ENCODE measurements at places on chromosomes 2 and 18.
A peak's percentile ranks its signal among the peaks of the same experiment; 100 is the strongest.

GRCh38 chr18:50742952-50743351 lies 76.9 kb downstream of the MRO start:
- DNase-seq = no peak

DNA sequence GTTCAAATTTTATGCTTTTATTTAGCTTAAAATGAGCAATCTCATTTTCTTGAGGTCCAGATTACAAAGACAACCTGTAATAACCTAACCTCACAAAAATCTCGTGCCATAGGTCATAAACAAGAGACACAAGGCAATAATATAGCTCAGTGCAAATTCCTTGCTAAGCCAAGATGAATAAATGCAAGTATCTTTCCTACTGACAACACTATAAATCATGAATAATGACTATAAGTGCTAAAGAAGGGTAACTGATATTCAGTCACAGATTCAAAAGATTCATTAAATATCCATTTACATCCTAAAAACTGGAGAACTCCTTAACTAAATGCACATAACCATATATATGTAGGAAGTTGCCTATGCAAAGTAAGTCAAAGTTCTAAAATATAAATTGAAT lies 1641.6 kb downstream of the LRP1B start:
- DNase-seq = no peak

DNA sequence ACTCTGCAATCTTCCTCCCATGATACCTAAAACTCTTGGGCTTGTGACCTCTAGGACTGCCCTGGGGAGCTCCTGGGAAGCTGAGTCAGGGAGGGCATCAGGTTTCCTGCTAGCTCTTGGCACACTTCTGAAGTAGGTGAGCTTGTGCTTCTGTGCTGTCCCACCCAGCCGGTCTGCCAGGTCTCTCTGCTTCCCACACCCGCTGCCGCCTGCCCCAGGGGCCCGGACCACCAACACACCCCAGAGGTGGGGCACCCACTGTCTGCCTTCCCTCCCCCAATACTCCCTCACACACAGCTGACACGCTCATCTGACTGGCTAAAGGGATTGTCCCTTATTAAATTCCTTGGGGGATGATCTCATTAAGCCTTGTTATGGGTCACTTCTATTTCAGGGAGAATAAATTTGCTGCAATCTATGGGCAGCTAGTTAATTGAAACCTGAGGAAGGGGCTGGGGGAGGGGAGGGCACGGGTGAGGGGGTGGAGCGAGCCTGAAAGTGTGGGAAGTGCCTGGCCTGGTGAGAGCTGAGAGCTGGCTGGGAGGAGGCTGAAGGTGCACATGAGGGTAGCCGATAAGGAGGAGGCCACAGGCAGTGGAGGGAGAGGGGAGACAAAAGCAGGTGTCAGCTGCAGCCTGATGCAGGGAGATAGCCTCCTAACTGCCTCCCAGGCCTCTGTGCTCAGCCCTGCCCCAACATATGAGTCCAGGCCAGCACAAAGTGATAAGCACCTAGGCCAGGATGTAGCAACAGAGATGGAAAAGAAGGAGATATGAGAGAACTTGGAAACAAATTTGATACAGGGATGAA lies 48.8 kb downstream of the HAUS1 start:
- no peak for DNase-seq

- no peak for DNase-seq
Observed at GRCh38 chr2:234348081-234348480, 148.8 kb downstream of the ARL4C start.

DNA sequence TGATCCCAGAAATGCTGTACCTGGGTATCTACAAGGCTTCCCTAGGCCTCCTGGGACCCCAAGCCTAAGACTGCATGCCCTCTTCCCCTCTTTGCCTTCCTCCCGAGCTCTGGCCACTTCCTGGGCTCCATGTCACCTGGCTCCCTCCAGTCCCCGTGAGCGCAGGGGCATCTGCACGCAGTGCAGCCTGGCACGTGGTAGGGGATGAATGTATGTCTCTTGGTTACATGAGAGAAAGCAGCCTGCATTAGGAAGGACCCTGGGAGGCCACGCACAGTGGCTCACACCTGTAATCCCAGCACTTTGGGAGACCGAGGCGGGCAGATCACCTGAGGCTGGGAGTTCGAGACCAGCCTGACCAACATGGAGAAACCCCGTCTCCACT lies 15.8 kb downstream of the PASK start:
- no peak for DNase-seq

DNA sequence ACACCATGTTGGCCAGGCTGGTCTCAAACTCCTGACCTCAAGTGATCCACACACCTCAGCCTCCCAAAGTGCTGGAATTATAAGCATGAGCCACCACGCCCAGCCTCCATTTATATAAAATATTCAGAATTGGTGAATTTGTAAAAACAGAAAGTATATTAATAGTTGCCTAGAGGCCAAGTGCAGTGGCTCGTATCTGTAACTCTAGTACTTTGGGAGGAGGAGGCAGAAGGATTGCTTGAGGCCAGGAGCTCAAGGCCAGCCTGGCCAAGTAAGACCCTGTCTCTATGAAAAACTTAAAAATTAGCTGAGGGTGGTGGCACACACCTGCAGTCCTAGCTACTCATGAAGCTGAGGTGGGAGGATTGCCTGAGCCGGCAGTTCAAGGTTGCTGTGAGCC lies 89.6 kb downstream of the SLC25A12 start:
- DNase-seq = no peak

DNA sequence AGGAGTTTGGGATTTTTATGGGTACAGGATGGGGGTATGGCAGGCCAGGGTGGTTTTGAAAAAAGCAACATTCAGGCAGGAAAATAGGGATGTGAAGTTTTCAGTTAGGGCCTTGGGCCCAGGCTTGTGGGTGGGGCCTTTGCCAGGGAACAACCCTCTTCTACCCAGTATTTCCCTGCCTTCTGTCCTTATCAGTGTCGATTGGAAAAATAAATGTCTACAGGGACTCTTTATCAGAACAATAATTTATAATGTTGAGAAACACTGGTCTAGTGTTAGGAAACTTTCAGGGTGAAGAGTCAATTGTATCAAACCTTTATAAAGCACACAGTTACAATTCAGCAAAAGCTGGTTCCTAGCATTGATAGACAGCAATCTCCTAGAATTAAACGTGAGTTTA lies 214.1 kb upstream of the NABP1 start:
- DNase-seq = no peak

DNA sequence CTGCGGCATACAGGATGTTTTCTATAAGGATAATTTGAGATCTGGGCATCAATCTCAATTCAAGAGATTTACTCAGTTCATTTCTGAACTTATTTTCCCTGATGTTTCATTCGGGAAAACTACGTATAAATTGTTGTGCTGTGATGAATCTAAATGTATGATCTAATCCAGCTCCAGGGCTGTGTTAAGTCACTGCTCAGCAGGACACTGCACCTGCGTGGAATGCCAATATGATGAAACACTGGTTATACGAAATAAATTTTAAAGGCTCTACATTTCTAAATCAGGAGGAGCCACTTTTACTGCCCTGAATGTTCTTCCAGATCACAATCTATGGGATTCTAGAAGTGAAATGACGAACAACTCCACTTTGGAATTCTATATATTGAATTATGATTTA lies 259.0 kb downstream of the HNMT start:
- DNase-seq = no peak

GRCh38 chr2:122078451-122078850 lies 323.0 kb downstream of the TSN start:
- no peak for DNase-seq

GRCh38 chr2:45627911-45628310 lies 16.8 kb upstream of the SRBD1 start:
- DNase-seq = no peak

GRCh38 chr2:102486941-102487702 lies 14.1 kb downstream of the SLC9A4 start:
- DNase-seq = no peak

- DNase-seq = no peak
Observed at GRCh38 chr2:16189836-16190160, 249.4 kb downstream of the MYCN start.

- DNase-seq = no peak
Observed at GRCh38 chr2:72915907-72916742, 1.2 kb upstream of the EMX1 start.

DNA sequence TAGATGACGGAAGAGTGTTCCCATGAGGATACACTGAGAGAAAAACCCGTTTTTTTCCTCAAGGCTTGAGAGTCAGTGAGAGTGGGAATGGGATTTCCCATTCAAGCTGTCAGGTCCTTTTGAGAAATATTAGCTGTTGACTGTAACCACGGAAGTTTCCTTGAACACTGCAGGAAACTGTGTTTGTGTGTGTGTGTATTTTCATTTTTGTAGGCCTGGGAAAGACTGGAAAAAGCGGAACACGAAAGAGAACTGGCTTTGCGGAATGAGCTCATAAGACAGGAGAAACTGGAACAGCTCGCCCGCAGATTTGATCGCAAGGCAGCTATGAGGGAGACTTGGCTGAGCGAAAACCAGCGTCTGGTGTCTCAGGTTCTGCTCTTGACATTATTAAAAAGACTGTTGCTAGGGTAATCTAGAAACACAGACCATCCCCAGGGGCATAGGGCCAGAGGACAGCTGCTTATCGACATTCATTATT lies 98.8 kb upstream of the EML6 start:
- no peak for DNase-seq

DNA sequence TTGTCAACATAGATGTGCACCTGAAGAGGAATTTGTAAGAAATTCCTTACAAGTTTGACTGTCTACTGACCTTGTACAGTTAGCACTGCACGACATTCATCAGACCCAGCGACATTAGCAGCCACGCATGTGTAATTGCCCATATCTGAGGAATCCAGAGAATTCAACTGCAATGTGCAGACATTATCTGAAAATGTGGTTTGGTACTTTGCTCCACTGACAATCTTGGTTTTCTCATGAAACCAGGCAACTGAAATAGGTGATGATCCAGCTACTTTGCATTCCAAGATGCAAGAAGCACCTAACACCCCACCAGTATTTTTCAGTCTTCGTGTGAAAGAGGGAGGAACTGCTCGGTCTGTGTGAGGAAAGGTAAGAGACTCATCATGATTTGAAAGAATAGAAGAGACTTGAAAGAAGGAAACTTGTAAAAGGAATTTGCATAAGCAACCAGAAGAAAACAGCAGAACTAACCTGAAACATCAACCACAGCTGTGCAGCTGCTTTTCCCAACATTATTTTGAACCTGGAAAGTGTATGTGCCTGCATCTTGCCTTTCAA lies 83.4 kb downstream of the TTN start:
- no peak for DNase-seq

DNA sequence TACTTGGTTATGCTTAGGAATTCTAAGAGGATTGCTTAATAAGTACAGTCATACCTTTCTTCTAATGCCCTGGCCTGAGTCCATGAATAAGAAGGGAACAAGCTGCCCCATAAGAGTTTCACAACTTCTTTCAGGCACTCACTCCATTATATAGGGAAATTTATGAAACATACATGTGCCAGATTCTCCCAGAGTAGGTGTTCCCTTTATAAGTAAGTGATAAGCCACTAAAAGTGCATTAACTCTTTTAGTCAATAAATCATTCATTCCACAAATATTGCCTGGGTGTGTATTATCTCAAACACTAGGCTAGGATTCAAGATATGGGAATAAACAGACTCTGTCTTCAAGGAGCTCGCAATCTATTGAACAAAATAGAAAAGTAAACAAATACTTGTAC lies 84.5 kb upstream of the RBBP8 start:
- DNase-seq = no peak

DNA sequence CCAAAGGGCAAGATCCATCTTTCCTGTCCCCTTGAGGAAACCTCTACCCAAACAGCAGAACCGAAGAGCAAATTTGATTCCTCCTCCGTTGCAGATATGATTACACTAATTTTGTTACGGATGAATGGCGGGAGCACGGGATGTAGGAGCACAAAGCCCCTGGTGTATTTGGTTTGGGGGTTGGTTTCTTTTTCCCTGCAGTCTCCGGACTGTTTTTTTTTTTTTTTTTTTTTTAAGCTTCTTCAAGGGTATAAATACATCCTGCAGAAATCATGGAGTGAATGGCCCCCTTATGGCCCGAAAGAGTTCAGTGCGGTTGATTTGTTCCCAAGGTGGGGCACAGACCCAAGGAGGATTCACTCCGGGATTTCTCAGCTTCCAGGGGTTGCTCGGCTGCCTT lies 135.3 kb upstream of the SH3BP4 start:
- DNase-seq = no peak

- DNase-seq = no peak
Observed at GRCh38 chr18:70332694-70333093, 43.8 kb downstream of the SOCS6 start.

DNA sequence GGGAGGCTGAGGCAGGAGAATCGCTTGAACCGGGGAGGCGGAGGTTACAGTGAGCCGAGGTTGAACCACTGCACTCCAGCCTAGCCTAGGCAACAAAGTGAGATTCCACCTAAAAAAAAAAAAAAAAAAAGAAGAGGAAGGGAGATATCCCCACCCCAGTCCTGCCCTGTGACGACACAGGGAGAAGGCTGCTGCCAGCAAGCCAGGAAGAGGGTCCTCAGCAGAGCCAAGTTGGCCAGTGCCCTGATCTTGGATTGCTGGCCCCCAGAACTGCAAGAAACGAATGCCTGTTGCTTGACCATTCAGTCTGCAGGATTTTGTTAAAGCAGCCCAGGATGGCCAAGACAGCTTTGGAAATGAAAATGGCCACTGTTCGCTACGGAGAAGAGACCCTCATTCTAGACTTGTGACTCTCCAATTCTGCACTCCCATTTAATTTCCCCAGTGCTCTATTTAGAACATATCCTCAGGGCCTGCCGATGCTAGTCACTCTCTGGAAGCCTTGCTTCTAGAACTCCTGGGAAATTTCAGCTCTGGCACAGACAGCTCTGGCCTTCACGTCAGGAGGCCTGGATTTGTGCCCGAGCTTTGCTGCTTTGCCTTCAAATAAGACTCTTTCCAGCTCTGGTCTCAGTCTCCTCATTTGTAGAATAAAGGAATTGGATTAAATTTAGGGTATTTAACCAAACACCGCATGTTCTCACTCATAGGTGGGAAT lies 15.7 kb upstream of the AMMECR1L start:
- peak; percentile 51 for DNase-seq

DNA sequence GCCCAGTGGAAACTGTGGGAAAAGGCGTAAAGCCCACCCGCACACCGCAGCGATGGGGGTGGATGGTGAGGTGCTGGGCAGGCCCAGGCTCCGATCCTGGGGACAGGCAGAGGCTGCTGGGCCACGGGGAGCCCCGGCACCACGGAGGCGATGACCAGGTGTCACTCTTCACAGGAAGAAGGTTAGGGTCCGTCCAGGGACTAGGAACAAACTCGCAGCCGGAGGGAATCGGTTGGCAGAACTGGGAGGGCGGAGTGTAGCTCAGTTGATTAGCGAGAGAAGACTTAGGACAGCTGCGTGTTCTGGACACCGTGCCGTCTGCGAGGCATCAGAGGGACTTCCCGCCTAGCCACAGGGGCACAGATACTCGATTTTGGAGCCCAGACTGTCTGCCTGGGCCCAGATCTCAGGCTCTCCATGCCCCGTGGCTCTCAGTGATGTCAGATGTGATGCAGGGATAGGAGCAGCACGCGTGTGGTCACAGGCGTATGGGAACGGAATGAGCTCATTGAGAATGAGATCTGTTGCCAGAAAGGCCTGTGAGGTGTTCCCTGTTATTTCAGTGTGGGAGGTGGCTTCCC lies 16.1 kb upstream of the ALLC start:
- no peak for DNase-seq

DNA sequence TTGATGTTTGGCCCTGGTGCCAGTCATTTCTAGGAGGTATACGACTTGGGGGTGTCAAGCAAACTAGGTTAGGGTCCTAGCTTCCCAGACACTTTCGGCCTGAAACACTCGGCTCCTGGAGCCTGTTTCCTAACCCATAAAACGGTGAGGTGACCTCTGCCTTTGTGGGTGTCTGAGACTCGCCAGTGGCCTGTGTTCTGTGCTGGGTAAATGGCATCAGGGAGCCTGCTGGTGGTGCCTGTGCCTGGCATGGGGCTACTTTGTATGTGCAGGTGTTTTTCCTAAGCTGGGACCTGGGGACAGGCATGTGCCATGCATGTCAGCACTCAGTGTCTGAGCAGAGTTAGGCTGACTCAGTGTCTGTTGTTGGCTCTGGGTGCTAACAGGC lies 139.2 kb downstream of the GLI2 start:
- no peak for DNase-seq

Measured in pons (tissue), 1 donor.